ENCODE measurements at places on chromosomes 2 and 18.

GRCh38 chr2:238441262-238442114 lies 14.8 kb downstream of the ASB1 start:
- no peak for DNase-seq

DNA sequence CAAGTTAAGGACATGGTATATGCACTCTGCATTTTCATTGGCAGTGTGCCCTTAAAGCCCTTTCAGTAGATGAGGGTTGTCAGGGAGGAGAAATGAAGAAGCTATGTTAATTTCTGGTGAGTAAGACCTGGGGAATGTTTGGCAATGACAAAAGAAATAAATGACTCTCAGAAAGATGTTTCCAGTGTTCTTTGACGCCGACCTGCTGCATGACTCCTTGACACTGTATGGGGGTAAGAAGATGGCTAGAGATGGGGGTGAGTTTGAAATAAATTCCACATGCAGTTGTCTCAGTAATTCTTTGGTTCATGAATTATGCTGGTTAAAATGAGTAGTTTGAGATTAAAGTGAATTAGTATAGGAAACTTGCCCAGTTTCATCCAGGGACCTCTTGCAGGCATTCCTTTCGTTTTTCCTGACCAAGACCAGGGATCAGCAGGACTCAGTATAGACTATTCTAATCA lies 5.9 kb downstream of the CCDC121 start:
- no peak for DNase-seq

- DNase-seq = no peak
Observed at GRCh38 chr2:109337221-109337620, 208.2 kb downstream of the SH3RF3 start.

- no peak for DNase-seq
Observed at GRCh38 chr2:209970271-209970670, 32.2 kb upstream of the RPE start.

- DNase-seq = no peak
Observed at GRCh38 chr2:217095511-217096205, 235.8 kb upstream of the TNP1 start.

GRCh38 chr2:206696910-206697309 lies 21.3 kb downstream of the DYTN start:
- no peak for DNase-seq

GRCh38 chr18:76318607-76319006 lies 176.4 kb downstream of the ZNF516 start:
- DNase-seq = no peak

DNA sequence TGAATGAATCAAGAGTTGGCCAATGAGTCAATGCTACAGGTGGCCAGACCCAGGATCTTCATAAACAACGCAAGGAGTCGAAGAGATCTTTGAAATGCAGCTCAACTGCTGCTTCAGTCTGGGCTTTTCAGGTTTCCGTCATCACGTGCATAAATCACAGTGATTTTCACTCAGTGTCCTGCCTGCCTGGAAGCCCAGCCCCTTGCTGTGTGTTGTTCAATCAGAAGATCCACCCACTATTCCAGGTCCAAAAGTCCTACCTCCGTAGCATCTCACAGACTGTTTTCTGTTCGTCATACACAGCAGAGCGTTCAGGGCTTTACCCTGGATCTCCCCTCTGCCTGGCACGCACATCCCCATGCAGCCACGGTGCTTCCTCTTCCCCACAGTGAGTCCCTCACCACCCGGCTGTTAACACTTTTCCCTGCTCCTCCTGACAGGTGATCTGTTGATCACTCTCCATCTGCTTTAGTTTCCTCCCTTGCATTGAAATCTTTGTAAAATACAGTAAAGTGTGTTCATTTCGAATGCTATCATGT lies 216.3 kb downstream of the MYT1L start:
- no peak for DNase-seq

- DNase-seq = no peak
Observed at GRCh38 chr2:150607390-150607811, 119.9 kb upstream of the RND3 start.

DNA sequence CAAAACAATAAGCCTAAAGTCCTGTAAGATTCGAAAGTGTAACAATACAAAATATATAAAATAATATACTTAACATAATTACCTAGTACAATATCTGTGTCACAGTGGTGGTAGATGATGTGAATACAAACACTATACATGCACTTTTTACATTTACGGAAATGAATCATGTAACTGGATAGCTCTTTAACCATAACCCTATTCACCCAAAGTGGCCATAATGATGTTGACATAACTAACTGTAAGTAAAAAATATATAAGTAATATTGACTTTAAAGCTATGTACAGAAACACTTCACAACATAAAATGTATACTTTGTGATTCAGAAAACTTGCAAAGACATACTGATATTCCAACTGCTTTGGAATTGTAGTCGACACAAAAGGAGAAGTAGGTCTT lies 616.9 kb upstream of the SLC8A1 start:
- DNase-seq = no peak

- DNase-seq = no peak
Observed at GRCh38 chr2:211709389-211709788, 829.2 kb downstream of the ERBB4 start.

- DNase-seq = no peak
Observed at GRCh38 chr18:55546851-55547704, 40.9 kb downstream of the TCF4 start.

DNA sequence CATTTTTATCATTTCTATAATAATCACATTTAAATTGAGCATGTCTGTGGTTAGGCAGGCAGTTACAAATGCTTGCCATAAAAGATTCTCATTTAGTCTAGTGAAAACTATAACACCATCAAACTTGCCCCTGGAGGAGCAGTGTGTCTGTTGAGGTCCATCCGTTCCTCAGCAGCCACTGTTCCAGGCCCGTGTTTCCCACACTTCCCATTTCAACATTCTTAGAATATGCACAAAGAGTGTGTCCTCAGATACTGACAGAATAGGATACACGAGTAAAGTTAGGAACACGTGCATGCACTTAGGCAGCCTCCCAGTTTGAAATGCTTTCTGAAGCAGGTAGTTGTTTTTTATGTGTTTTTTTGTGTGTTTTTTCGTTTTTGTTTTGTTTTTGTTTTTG lies 39.9 kb downstream of the NCK2 start:
- no peak for DNase-seq

DNA sequence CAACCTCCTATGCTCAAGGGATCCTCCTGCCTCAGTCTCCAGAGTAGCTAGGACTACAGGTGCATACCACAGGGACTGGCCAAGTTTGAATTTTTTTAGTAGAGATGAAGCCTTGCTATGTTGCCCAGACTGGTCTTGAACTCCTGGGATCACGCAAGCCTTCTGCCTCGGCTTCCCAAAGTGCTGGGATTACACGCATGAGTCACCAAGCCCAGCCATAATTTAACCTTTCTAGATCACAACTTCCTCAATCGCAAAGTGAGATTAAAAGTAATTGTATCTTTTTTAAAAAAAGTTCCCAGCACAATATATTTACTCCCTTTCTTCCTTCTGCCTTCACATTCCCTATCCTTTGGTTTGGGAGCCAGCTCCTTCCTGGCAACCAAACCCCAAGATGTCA lies 5.8 kb upstream of the PPP1CB start:
- no peak for DNase-seq

- no peak for DNase-seq
Observed at GRCh38 chr2:126777620-126777978, 121.1 kb upstream of the TEX51 start.

- DNase-seq = no peak
Observed at GRCh38 chr18:54116541-54117257, 107.8 kb downstream of the MBD2 start.

DNA sequence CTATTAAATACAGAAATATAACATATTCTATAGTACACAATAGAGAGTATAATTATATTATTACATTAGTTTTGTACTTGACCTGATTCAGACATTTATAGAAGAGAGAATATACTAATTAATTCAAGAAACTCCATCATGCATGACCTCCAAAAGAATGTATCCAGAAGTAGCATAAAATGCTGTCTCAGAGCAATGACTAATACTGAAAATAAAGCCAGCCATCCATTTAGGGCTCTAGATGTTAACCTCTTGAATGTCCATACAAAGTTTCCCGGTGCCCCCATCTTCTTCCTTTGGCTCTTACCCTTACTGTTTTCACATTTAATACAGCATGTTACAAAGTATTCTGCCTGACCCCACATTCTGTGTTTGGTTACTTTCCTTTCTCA lies 102.0 kb downstream of the ARHGAP15 start:
- DNase-seq = no peak

GRCh38 chr2:29374823-29375222 lies 259.6 kb downstream of the CLIP4 start:
- DNase-seq = no peak
